Ovary (tissue), 10 donors: ENCODE measurements at places on chromosomes 3 and 15. TPM values are rescaled to one million over a fixed set of nuclear protein-coding genes. Genes with fewer than 3 reads are reported as not detected.

The UNC45A gene
- total RNA-seq = 63.4 TPM

The PLCH1 gene
- 1.1 TPM for total RNA-seq

The CHRM5 gene
- total RNA-seq = not detected

The ZKSCAN7 gene
- 9.6 TPM for total RNA-seq

The NRROS gene
- 0.80 TPM for total RNA-seq

The OIP5 gene
- total RNA-seq = 0.73 TPM

The PSMA4 gene
- 75.4 TPM for total RNA-seq
